ENCODE measurements at places on chromosomes 1 and 21.
A peak's percentile ranks its signal among the peaks of the same experiment; 100 is the strongest.

- no peak for DNase-seq
Measured at GRCh38 chr1:226884116-226884625, 13.8 kb downstream of the PSEN2 start.

GRCh38 chr1:220198186-220199005 is 73.9 kb downstream of the RAB3GAP2 start:
- DNase-seq, result no peak

DNA sequence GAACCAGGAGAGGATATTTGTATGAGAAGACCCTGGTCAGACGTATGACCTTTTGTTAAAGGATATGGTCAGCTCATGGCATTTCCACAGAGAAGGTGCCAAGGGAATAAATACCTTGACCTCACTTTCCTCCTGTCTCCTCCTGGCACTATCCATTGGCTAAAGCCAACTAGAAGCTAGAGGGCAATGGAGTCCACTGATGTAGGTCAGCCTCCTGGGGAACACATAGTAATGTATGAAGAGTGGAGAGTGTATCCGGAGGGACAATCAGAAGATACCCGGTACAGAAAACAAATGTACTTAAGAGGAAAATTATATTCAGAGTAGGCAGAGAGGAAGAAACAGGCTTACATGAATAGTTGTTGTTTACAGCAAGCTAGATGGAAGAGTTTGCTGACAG is 698 bp upstream of the NTMT2 start:
- no peak for DNase-seq

DNA sequence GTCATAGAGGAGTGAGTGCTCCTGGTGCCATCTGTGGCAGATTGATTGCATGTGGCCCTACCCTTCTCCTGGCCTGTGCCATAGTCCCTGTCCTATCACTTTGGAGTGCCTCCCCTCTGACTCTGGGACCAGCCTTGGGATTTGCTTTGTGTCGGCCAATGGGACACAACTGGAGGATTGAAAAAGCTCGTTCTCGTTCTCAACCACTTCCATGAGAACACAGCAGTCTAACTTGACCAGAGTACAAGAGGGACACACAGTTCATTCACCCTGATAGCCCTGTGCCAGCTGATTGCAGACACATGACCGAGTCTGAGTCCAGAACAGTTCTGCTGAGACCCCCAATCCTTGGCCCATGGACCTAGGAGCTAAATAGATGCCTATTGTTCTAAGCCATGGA is 47.8 kb downstream of the C1orf198 start:
- no peak for DNase-seq

DNA sequence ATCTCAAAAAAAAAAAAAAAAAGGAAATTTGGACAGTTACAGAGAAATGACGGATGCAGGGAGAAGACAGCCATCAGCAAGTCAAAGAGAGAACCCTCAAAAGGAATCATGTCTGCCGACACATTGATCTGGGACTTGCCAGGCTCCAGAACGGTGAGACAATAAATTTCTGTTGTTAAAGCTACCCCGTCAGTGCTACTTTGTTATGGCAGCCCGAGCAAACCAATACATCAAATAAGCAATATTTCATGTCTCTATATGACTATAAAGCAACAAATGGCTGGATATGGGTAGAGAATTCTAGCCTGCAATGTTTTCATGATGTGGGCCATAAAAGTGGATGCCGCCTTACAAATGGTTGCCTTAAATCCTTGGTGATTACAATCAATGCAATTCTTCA is 23.3 kb upstream of the FAM89A start:
- no peak for DNase-seq

GRCh38 chr1:57881639-57882038 is 457.8 kb upstream of the DAB1 start:
- DNase-seq, result no peak

GRCh38 chr1:59285691-59286090 is 11.2 kb upstream of the FGGY start:
- no peak for DNase-seq

DNA sequence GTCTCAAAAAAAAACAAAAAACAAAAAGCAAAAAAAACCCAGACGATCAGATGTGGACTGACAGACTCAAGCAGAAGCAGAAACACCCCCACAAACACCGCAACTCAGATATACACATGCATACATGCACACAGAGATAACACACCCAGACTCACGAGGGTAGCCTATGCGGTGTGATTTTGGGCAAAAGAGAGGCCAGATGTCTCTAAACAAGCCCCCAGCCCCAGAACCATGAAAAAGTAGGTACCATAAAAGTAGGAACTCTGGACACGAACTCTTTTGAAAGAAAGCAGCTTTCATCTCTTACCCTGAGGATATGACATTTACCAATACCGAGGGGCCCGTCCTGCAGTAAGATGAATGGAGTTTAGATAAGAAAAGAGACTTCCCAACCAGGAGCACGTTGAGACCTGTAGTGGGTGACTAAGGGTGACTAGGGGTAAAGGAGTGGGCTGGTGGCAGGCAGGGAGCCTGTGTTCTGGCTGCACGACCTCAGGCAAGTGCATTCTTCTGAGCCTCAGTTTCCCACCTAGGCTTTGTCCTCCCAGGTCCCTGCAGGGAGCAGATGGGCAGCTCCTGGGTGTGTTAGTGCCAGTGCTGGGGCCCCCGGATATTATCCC is 1.5 kb upstream of the TINAGL1 start:
- no peak for DNase-seq

- DNase-seq, result peak; percentile 61
Measured at GRCh38 chr1:53410100-53410541, 49.1 kb upstream of the DMRTB1 start.
